NCI-H1694 treated with DMSO at 0.1 percent for 48 hours (cell line): ENCODE measurements at places on chromosomes 11 and 22.

- peak; percentile 62 for DNase-seq
Observed at GRCh38 chr22:26398741-26399153, 30.3 kb upstream of the ASPHD2 start.

DNA sequence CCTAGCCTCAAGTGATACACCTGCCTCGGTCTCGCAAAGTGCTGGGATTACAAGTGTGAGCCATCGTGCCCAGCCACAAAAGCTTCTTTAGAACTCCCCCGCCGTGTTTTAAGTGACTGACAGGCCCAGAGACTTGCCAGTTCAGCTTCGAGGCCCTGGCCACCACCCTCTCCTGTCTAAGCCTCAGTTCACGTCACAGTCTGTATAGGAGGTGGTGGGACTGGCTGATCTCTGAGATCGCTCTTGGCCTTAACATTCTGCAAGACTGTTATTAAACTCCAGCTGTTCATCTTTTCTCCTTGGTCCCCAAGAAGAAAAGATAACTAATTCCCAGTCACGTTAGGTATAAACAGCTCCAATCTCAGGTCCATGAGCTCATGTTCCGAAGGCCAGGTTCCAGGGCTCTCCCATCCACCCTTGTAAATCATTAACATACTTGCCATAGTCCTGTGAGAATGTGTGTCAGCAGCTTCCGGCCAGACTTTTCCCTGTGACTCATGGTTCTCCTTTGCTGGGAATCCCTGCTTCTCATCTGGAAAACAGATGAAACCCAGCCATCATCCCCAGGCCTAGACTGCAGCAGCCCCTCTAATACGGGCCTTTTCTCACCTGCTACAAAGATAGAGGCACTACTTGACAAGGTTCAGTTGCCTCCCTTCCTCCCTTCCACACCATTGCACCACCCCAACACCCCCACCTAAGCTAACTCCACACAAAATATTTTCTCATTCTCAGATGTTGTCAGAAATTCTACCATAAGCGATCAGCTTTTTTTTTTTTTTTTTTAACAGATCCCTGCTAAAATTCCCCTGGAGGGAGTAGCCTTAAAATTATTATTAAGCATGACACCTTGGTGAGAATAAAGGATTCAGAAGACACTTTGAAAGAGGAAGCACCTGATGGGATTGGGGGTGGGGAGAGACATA, 5.6 kb upstream of the KIAA0930 start:
- DNase-seq, result no peak

GRCh38 chr11:6717426-6717825, 34.3 kb upstream of the MRPL17 start:
- no peak for DNase-seq

GRCh38 chr11:8019314-8020243, 32.4 kb downstream of the EIF3F start:
- no peak for DNase-seq

DNA sequence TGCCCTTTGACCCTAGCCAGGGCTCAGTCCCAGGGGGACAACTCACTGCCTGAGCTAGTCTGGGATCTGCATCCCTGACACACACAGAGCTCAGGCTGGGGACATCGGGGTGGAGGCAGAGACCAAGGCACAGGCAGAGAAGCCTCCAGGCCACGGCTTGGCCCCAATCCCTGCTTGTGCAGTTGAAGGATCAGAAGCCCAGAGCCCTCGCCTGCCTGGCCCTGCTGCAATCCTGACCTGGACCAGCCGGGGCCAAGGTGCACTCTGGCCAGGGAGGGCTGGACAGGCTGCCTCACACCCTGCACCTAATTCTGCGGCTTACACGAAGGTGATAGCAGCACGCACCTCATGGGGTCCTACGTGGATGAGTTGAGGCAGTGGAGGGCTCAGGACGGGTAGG, 34.6 kb downstream of the WNT7B start:
- DNase-seq, result no peak

GRCh38 chr22:29106839-29107238, 34.0 kb downstream of the KREMEN1 start:
- DNase-seq, result no peak

DNA sequence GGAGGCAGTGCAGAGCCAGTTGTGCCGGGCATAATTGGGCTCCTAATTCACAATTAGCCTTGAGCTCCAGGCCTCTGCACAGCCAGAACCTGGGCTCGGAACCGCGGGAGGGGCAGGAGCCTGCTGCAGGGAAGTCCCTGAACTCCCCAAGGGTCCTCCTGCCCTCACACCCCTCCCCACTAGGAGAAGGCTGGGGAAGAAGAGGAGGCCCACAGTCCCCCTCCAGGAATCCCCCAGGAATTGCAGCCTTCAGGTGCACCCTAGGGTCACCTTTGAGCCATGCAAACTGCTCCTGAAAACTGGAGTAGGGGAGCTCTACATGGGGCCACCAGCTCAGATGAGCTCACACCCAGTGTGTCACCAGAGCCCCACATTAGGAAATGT, 93.8 kb upstream of the LMO1 start:
- no peak for DNase-seq

DNA sequence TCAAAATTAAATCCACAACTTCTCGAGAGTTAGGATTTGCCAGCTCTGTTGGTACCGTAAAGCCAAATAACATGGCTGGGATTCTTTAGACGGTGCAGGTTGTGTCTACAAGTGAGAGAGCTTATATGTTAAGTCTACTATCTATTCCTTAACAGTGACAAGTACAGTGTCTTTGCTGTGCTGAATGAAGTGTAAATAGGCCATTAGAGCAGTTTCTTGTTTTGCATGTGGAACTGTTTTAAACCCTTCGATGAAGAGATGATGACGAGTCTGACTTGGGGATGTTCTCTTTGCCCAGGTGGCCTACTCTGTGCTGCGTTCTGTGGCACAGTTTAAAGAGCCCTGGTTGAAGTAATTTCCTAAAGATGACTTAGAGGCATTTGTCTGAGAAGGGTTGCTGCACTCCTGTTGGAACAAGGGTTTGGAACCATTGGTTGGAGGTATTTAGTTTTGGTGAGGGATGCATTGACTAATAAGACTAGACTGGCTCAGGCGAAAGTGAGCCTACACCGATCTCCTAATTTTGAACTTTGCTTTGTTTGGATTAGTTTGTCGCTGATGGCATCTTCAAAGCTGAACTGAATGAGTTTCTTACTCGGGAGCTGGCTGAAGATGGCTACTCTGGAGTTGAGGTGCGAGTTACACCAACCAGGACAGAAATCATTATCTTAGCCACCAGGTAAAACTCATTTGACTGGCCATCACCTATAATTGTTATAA, 988 bp downstream of the RPS3 start:
- no peak for DNase-seq

DNA sequence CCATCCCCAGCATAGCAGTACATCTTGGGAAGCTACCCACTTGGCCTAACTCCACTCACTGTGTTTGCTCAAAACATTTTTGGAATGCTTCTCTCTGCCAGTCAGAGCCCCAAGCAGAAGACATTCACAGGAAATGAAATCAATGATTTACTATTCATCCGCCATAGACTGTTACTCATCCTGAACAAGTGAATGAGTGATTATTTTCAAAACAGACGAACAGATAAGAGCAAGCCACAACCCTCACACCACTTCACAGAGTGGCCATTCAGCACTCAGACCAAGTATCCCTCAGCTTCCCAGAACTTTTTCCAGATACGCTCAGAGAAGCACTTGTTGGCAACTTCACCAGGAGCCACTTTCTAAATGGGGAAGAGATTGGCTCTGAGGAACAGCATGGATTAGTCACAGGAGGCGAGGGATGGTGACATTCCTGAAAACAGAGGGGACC, 13.0 kb upstream of the UBASH3B start:
- no peak for DNase-seq

- DNase-seq, result no peak
Observed at GRCh38 chr11:81870815-81871214, 862.8 kb downstream of the FAM181B start.

- no peak for DNase-seq
Observed at GRCh38 chr11:104462341-104462740, 298.4 kb upstream of the PDGFD start.

DNA sequence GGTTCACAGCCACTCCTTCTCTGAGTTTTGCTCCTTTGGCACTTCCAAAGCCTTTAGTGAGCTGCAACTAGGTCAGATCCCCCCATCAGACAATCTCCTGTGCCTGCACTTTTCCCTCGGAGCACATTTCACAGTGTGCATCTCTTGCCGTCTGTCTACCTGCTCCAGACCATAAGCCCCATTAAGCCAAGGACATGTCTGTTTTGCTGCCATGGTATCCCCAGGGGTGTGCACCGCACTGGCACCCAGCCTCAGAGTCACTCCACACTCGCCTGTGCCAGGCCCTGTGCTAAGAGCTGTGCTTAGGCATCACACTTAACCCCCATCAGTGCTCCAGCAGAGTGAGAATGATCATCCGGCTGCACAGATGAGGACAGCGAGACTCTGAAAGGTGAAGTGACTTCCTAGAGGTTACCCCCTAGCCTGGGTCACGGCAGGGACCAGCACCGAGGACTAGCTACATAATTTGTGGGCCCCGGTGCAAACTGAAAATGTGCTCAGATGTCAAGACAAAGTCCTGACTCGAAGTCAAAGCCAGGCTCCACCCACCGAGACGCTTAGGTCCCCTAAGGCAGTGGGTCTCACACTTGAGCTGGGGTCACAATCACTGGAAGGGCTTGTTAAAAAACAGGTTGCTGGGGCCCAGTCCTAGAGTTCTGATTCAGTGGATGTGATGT, 33.9 kb downstream of the ARRB1 start:
- no peak for DNase-seq

GRCh38 chr22:37197451-37198257, 9.6 kb upstream of the C1QTNF6 start:
- no peak for DNase-seq

DNA sequence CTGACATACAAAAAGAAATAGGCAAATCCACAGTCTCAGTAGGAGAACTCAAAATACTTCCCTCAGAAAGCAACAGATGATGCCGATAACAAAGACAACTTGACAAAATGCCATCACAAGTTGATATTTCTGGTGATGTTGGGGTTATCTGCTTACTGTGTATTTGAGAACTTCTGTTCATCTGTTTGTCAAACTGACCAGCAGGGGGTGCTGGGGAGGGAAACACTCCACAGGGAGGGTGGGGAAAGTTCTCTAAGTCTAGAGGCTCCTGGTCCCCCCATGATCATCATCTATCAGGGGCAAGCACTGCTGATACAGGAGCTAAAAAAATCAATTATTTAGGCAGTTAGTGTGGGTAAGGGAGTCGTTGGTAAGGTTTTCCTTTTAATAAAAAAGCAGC, 19.2 kb downstream of the GLYATL1 start:
- no peak for DNase-seq

DNA sequence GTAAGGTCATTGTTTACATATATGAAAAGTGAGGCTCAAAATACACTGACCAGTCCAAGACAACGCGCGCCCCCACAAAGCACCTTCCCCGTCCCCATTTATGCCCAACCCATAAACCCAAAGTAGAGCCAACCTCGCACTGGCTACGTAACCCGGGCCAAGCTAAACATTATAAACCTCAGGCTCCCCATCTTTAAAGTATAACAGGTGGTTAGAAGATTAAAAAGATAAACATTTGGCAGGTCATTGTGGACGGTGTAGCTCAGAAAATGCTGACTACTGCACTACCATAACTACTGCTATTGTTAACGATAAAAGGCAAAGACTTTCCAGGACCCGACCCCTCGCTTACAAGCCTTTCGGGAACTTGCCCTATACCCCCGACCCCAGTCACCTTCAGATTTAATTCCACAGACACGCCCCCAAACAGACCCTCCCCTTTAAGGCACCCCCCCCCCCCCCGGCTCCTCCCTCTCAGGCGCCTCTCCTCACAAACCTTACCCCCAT, 470 bp downstream of the NUMA1 start:
- no peak for DNase-seq

DNA sequence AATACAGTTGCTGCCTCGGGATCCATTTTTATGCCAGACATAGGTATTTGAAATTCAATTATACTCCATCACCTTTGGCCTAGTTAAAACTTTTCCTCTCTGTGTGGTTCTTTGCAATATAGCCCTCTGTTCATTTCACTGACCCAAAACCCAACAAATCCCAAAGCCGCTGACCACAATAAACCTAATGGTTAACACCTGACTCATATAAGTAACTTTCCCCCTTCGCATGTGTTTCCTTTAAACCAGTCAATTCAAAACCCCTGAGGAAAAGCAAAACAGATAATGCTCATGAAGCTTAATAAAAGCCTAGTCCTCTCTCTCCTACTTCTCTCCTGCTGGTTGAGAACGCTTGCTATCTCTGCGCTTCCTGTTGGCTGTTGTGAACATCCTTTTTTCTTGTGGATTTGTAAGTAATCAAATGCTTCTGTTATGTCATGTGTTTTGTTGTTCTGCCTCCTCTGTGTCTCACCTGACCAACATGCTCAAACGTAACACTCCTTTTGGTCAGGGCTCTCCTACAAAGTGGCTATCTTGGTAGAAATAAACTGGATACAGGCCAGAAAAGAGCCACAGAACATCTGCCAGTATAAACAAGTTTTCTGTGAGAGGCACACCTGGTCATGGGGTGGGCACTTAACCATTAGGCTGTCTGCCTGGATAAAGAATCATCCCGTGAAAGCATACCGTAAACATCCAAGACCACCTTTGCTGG, 652.6 kb downstream of the METTL15 start:
- DNase-seq, result no peak

DNA sequence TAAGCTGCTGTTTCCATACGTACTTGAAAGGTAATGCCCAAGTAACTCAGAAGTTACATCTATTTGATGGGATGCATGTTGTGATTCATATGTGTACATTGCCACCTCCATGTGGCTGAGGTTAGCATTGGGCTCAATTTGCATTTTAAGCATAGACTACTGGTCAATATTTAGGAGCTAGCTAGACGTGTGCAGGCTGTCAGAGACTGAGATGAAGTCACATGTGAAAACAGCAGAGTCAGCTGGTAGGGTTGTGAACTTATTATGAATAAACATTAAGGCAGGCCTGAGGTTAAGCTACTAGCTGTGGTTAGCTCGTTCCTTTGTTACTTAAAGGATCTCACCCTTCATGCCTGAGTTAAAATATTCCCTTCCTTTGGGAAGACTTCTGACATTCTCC, 114.5 kb upstream of the MTNR1B start:
- no peak for DNase-seq

DNA sequence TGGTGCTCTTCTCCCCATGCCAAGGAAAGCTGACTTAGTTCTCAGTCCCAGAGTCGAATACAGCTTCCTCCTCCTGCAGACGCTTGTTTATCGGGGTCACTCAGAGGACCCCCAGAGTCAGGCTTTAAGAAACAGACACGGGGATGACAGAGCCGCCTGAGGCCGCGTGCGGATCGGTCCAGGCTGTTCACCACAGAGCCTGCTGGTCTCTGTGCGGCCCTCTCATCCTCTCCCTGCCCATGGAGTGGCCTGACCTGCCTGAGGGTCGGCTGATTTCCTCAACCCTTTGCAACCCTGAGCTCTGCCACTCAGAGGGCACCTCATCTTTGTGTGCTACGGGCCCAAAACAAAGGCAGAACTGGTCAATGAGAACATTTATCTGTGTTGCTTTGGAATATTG, 2.1 kb downstream of the GAL start:
- DNase-seq, result no peak
